ENCODE measurements at places on chromosomes 7 and 10.
A peak's percentile ranks its signal among the peaks of the same experiment; 100 is the strongest.

DNA sequence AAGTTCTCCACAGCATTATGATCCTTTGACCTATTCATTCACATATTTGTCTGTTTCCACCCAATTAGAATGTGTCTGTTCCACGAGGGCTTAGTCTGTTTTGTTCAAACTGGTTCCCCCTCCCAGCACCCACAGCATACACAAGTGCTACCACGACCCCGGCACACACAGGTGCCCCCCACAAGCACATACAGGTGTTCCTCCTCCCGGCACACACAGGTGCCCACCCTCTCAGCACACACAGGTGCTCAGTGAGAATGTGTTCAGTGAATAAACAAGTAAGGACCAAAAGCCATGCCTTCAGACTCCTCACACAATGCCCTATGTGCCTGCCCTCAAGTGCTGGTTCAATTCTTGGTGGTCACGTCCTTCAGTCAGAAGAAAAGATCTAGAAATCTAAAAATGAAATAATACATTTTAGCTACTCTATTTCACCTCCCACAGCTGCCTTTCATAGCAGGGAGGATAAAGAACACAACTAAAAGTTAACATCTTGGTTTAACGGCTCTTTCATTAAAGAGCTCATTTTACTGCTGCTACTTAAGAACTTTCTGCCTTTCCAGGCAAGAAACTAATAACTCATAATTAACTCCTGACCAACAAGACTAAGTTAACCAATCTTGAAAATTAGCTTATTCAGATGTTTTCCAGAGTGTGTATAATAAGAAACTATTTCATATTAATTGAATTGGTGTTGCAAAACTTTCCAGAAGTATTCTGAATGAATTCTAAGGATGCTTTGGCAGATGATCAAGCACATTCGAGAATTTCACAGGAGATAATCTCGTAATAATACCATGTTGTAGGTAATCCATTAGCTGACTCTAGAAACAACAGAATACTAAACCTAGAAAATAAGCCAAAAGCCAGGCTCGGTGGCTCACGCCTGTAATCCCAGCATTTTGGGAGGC lies 2.3 kb downstream of the DNMBP start:
- no peak for DNase-seq

DNA sequence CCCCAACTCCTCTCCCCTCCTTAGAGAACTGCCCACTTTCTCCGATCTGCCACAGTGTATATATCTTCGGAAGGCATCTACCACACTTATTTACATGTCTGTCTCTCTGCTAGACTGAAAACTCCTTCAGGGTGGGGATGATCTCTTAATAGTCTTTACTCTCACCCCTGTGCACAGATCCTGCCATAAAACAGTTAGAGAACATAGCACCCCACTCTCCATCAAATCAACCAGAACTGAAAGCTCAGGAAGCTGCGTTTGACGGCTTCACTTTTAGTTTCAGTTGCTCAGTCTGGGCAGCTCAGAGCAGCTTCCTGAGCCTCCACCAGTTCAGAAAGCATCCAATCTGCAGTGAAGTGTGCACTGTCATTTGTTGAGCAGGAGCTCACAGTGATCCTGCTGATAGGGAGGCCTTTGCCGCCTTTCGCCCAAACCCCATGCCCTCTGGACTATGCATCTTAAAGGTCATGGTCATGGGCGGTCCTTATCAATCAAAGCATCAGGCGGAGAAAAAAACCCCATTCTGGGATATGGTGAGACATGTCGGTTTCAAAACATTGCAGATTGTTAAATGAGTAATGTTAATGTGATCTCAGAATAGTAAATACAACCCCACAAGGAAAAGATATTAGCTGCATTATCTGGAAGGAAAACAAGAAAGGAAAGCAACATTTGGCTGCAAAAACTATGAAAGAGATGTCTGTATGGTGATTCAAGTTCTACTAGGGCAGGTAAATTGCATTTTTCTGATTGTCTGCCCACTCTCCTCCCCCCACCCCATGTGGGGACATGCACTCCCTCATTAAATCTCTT lies 167.1 kb upstream of the ADO start:
- peak; percentile 53 for DNase-seq

- DNase-seq = no peak
These were observed 1.2 kb downstream of the BTRC start for GRCh38 chr10:101355072-101355706.

- DNase-seq = no peak
These were observed 78.3 kb downstream of the SNX10 start for GRCh38 chr7:26370011-26370410.

DNA sequence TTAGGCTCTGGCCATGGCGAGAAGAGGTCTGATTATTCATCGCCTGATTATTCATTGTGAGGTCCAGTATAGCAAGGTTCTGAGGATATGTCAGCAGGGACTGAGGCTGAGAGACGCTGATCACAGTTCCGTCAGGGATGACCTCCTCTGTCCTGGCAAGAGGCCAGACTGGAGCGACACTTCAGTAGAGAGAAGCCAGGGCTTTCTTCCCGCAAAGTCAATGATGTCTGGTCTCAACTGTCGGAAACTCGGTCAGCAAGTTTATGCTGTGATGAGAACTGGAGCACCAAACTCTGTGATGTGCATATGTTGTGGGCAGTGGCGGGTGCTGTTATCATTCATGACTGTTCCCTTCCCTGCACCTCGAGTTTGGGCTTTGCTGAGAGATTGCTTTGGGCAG lies 29.0 kb upstream of the GNA12 start:
- no peak for DNase-seq

GRCh38 chr7:84678841-84679240 lies 484.3 kb upstream of the SEMA3A start:
- no peak for DNase-seq

- DNase-seq = no peak
These were observed 194.6 kb upstream of the TMEM72 start for GRCh38 chr10:44716470-44717015.

GRCh38 chr10:100636848-100637553 lies 101.3 kb downstream of the HIF1AN start:
- DNase-seq = no peak

- DNase-seq = no peak
These were observed 25.6 kb downstream of the SCD start for GRCh38 chr10:100372415-100373297.

- no peak for DNase-seq
These were observed 46.4 kb upstream of the SEMA3E start for GRCh38 chr7:83695128-83695960.

DNA sequence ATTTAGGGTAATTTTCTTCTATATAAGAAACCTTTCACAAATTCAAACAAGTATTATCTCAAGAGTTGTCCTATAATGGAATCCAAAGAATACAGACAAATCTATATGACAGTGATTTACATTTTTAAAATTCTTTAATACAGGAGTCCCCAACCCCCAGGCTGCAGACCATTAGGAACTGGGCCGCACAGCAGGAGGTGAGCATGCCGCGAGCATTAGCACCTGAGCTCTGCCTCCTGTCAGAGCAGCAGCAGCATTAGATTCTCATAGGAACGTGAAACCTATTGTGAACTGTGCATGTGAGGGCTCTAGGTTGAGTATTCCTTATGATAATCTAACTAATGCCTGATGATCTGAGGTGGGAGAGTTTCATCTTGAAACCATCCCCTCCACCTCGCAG lies 37.7 kb downstream of the SNX13 start:
- DNase-seq = no peak

DNA sequence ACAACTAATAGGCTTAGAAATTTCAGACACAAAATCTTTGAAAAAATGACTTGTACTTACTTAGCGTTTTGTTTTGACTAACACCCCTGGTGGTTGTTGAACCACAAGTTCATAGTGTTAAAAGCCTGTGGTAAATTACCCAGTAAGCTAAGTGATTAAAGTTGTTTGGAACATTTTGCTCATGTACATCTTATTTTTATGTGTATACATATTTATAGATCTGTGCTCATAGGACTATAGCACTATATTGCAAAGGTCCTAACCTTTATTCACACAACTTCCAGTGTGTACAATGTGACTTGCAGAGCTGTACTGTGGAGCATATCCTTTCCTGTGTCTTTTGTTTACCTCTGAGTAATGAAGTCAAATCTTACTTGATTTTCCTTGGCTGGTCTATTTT lies 79.6 kb downstream of the BMPR1A start:
- DNase-seq = no peak

DNA sequence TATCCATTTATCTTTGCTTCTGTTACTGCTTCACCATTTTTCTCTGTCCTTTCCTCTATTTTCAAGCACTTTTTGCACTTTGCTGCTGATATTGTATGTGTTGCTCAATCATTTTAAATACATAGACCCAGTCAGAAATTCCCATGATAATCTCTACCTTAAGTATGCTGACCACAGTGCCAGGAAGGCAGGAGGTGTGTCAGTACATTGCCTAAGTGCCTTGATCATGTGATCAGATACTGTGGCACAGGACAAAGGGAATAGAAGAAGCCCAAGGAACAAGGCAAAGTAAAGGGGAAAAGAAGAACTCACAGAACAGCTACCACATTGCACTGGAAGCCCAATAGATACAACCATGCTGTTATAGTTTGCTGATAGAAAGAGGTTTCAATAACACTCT lies 53.7 kb upstream of the CD36 start:
- no peak for DNase-seq

- DNase-seq = no peak
These were observed 12.4 kb upstream of the WBP1L start for GRCh38 chr10:102731222-102731800.

GRCh38 chr7:114070246-114070645 lies 151.4 kb upstream of the PPP1R3A start:
- DNase-seq = no peak

- DNase-seq = no peak
These were observed 181.0 kb downstream of the COBL start for GRCh38 chr7:51135576-51135975.

- DNase-seq = no peak
These were observed 685.3 kb upstream of the GALNT17 start for GRCh38 chr7:70446448-70447143.

GRCh38 chr7:104983076-104983577 lies 30.9 kb upstream of the KMT2E start:
- no peak for DNase-seq

DNA sequence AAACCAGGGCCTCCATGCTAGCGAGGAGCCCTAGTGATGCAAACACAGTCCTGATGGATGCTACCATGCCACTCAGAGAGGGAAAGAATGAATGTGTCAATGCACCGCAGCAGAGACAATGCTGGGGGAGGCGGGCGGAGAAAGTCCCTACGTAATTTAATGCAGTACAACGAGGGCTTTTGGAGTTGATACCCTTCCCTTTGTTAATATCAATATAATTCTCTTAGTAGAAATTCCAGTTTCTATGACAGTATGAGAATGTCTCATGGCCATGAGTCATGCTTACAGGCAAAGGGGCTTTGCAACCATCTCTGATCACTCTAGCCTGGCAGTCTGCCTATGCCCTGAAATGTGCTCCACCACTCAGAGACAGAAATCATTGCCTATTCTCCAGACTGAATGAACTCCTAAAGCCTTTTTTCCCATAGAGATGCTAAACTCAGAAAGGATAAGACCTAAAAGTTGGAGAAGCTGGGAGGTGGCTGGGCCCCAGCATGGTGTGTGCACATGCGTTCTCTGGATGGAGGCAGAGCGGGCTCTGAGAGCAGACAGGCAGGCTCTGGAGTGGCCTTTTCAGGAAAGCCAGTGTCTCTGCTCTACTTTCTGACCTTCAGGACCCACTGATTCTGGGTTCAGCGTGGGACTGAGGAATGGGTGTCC lies 20.3 kb upstream of the GIMAP2 start:
- peak; percentile 67 for DNase-seq

DNA sequence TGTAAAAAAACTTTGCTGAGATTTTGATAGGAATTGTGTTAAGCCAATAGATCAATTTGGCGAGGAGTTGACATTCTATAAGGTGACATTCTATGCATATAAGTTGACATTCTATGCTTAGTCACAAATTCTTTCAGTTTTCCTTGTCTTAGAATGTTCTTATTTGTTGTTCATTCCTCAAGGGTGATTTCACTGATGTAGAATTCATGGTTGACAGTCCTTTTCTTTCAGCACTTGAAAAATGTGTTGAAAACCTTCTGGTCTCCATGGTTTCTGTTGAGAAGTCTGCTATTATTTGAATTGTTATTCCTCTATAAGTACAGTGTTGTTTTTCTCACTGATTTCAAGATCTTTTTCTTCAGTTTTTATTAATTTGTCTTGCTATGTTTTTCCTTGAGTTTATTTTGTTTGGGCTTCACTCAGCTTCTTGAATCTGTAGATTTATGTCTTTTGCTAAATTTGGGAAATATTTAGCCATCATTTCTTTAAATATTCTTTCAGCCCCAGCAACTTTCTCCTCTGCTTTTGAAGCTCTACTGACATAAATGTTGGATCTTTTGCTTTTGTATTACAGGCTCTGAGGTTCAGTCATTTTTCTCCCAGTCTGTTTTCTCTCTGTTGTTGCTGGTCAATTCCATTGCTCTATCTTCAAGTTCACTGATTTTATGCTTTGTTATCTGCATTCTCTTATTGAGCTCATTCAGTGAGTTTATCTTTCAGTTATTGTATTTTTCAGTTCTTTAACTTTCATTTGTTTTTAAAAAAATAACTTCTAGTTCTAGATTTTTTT lies 154.9 kb downstream of the SDK1 start:
- DNase-seq = no peak

DNA sequence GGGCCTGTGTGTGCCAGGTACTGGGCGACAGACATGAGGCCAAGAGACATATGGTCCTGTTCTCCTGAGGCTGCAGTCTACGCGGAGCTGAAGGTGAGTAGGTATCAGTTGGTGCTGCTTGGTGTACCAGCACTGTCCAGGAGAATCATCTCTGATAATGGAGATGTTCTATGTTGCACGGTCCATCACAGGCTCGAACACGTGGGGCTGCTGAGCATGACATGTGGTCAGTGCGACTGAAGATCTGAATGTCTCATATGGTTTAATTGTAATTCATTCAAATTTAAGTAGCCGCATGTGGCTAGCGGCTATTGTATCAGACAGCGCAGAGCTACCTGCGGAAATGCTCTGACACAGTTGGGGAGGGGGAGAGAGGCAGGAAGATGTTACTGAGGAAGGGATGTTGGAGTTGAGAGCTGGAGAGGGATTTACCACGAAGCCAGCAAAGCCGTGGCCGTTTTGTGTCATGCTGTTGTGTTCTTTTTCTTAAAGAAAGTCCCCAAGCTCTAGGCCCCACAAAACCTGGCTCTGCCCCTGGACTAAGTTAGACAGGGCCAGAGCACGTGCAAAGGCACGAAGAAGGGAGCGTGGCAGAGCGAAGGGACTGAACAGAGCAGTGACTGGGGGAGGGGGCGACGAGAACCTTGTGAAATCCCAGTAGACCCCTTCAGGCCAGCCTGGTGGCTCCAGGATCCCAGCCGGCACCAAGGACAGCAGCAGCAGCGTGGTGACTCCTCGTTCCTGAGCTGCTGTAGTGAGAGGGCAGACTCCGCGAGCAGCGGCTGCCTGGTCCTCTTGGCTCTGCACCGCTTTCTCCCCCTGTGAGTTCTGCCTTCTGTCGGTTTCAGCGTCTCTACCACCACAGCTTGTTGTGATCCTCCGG lies 20.0 kb downstream of the SMKR1 start:
- no peak for DNase-seq

DNA sequence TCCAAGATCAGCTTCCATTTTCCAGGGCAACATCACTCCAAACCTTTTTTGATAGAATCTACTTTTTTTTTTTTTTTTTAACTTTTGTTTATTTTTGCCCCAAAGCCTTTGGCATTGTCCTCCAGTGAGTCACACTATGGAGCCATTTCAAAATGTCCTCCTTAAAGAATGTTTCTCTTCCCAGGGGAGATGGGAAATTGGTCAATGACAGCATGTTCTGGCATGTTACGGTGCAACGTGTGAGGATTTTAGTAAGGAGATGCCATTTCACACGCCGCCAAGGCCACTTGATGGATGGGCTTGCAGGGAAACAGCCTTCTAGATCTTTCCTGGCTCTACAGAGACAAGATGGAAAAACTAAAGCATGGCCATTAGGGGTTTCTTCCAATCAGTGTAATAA lies 30.7 kb upstream of the TRIL start:
- no peak for DNase-seq

Measured in stimulated activated CD4-positive, alpha-beta T cell treated with anti-CD3 and anti-CD28 coated beads, Interleukin-4, amount 100 ng/mL, for 1 hour (primary cell).